ENCODE measurements at places on chromosomes 16 and 17.
A peak's percentile ranks its signal among the peaks of the same experiment; 100 is the strongest.

- DNase-seq: peak; percentile 13
Measured at GRCh38 chr16:75304521-75305363, 53.3 kb upstream of the BCAR1 start.

GRCh38 chr16:57041182-57042156 lies 50.9 kb upstream of the CPNE2 start:
- DNase-seq: peak; percentile 75

GRCh38 chr17:18328643-18329204 lies 13.6 kb downstream of the SMCR8 start:
- DNase-seq: no peak

DNA sequence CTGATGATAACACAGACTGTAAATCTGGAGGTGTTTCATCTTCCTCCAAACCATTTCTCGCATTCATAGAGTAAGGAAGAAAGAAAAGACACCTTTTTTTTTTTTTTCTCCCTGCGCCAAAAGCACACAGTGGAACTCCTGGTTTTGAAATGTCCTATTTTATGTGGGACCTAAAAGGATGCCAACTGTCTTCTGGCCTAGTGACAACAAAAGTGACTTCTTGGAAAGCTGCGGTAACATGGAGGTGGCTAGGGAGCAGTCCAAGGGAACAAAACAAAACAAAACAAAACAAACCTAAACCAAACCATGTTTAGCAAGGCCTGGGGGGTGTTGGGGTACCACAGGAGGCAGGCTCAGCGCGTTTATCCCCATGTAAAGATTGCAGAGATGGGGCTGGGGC lies 174.8 kb downstream of the XYLT1 start:
- DNase-seq: no peak

DNA sequence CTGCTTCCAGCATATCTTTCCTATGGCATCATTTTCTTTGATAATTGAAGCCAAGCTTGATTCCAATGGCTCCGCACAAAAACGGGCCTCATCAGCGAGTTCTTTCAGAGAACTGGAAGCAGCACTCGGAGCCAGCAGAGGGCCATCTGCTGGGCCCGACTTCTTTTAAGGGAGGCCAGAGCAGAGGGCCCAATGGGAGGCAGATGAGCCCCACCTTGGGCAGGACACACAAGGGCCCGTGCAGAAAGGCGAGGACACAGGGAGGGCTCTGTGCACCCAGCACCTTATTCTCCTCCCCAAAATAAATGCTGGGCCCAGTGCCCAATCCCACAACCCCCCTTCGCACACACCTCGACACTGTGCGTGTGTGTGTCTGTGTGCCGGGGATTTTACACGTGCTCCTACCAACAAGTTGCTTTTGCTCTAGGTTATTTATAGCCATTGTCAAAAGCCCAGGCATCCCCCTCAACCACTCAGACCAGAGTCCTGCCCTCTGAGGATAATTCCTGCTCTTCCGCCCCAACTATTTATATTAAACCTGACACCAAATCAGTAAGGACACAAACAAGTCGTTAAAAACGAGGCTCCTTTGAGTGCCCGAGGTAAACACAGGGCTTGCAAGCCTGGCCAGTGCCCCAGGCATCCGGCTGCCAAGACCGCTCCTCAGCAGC lies 6.8 kb downstream of the AXIN2 start:
- no peak for DNase-seq

DNA sequence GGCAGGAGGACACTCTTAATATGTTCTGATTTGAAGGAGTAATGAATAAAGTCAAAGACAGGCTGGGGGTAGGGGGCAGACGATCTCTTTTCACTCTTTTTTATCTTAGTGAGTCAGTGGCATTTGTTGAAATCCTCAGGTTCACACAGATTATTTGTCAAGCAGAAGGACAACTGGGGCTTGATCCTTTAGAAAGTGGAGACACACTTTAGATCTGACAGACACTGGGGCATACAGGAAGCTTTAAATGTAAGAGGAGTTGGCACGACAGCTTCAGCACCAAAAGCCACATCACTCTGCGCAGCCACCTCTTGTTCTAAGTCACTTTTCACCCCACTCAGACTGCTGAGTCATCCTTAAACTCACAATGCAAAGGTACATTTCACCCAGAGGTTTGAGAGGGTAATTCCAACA lies 121.5 kb downstream of the STXBP4 start:
- peak; percentile 58 for DNase-seq

DNA sequence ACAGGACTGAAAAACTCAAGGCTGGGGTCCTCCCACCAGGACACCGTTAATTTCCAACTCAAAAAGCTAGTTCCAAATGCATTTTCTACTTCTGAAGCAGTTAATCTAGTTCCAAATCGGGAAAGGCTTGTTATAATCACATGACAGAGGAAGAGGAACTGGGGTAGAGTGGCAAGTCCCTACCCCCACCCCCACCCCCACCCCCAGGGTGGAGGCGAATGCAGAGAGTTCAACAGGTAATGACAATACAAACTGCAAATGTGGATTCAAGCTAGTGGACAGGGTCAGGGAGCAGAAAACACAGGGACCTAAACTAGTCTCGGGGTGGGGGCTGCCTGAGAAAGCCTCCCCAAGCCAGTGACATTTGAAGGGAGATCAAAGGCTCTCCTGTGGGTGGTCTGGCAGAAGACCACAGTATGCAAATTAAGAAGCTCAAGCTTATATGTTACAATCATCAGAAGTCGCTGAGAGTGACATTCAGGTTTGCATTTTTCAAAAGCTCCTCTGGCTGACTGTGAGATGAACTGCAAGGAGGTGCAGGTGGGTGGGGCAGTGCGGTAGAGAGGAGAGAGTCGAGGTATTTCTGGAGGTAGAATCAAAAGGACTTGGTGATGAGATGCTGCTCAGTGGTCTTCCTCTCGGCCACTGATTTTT lies 56.4 kb upstream of the SLC25A19 start:
- peak; percentile 83 for DNase-seq

GRCh38 chr17:12097326-12097725 lies 76.6 kb downstream of the MAP2K4 start:
- no peak for DNase-seq

DNA sequence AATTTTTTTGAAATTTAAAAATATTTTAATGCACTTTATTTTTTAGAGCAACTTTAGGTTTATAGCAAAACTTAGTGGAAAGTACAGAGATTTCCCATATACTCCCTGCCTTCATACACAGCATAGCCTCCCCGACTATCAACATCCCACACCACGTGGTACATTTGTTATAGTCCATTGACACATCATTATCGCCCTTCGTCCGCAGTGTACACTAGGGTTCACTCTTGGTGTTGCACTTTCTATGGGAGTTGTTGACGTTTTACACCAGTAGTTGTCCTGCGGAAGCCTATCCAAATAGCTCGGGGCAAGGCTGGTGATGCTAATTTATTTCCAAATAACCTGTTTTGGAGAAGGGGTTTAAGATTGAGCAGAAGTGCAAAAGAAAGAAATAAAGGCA lies 52.6 kb downstream of the MYH3 start:
- DNase-seq: no peak

DNA sequence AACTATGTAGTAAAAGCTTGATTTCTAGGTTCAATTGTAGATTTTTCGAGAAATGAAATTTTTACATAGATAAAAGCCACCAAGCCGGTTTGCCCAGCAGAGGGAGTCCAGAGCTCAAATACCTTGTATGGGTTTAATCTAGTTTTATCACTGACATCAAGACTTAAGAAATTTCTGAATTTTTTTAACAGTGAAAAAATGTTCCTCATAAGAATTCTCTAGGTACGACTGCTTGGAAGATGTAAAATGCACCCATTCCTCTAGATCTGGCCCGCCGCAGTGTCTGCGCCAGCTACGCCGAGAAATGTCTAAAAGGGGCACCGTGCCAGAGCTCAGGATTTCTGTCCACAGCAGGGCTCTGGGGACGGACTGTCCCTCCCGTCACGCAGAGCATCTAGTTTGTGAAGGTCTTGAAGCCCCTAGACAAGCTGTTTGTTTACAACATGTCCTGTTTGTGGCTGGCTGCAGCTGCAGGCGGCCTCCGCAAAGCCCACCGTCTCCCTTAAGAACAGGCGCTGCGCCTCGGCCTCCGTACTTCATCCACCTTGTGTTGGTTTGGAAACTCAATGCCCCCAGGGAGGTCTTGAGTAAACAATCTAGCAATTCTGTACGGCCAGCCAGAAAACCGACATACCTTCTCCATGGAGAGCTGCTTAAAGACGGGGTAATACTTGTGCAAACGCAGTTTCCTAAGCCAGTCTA lies 24.8 kb downstream of the MAP1LC3B start:
- no peak for DNase-seq

DNA sequence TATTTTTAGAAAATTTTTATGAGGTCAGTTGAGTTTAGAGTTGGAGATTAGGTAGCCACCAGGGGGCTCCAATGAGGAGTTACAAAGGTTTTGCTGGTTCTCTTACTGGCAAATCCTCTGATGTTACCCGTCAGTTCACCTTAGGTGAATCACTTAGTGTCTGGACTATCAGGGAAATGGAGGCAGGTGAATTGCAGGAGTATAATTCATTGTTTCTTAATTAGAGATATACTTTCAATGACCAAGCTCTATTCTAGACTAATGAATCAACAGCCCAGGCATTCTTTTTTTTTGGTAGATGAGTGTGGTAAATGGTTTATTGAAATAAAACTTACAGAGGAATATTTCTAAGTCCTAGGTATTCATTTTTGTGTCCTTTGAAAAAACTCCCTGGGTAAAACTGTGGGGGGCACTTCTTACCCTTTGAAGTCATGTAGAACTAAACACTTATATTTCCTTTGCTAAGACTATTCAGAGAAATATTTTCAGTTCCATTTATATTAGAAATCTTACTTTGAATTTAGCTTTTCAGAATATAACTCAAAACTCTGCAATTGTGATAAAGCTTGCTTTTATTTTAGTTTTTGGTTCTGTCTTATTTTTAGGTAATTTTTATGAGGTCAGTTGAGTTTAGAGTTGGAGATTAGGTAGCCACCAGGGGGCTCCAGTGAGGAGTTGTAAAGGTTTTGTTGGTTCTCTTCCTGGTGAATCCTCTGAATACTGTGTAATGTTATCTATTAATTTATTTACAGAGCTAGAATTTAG lies 17.7 kb downstream of the PSMD11 start:
- DNase-seq: no peak

- no peak for DNase-seq
Measured at GRCh38 chr16:67649494-67649931, 4.6 kb downstream of the CARMIL2 start.

GRCh38 chr16:30049871-30050270 lies 15.7 kb upstream of the ALDOA start:
- no peak for DNase-seq

Measured in GM06990 (cell line).